ENCODE measurements at places on chromosomes 5 and 9.

DNA sequence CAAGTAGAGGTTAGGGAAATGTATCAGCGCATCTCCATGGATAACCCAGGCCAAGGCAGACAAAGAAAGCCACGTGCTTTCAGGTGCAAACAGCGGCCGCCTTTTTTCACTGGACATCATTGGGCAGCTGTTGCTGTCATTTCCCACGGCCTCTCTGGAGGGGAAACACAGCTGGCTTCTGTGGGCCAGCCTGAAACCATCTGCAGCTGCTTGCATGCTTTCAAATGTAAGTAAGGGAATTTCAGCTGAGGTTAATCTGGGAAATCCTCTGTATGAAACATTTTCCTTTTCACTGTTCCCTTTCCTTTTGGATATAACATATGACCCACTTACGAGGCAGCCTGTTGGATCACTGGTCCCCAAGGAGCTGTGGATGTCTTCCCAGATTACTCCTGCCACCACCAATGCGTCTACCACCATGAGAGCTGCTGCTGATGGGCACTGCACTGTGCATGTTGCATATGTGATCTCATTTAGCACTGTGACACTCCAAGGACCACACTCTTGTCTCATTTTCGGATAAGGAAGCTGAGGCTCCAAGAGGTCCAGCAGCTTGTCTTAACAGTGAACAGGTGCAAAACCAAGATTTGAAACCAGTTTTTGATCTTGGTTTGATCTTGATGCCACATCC lies 106.3 kb downstream of the C9orf152 start:
- no peak for DNase-seq

DNA sequence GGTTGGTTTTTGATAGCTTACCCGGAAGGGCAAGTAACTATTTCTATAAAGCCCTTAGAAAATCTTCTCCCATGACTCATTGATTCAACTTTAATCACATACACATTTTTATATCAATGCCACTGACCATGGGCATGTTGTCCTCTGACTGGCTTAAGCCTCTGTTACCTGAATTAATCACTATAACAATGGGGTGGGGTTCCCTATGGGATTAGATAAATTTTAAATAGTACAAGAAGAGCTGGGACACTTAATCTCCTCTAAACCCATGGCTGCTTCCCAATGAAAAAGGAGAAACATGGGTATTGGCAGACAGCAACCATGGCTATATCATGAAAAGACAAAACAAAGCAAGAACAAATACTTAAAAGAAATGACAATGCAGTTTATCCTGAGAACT lies 636.2 kb downstream of the BRINP1 start:
- DNase-seq = no peak

DNA sequence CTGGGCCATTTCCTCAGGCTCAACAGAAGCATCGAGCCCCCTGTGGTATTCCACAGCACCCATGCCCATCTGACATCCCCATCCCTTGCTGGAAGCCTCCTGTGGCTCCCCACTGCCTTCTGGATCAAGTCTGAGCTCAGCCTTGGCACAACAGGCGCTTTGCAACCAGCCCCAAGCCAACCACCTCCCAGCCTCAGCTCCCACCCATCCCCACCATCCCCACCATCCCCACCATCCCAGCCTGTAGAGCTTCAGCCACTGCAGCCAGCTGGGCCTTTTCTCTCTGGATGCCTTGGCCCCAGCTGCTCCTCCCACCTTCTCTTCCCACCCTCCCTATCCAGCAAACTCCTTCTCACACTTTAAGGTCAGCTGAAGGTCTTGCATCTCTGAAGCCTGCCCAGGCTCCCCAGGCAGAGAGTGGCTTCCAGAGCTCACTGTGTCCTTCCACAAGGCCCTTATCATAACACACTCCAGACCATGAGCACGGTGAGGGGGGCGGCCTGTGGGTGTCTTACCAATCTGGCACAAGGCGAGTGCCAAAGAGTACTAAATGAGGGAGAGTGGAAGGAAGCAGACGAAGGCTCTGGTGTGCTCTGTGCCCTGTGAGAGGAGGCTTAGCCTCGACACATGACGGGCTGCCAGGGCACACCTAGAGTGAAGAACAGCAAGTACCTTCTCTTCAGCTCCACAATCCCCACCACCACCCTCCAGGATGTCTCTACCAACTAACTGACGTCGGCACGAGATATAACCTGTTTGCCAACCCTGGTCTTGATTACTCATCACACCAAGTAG lies 6.5 kb downstream of the HIGD2A start:
- DNase-seq = no peak

GRCh38 chr9:8762479-8763085 lies 963.0 kb upstream of the DMAC1 start:
- no peak for DNase-seq

DNA sequence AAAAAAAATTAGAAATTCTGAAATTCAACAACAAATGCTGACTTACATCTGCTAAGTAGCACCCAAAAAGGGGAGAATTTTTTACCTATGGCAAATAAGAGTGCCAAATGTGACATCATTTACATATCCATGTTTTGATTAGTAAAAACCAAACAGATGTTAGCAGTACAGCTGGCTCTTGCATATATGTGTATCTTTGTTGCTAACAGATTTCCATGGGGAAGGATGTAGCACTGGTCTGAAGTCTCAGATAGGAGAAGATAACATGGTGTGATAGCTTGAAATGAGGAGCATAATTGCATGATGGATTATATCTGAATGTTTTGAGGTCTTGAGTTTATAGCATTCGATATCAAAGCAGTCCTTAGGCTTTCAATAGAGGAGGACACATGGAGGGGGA lies 17.5 kb downstream of the PIK3R1 start:
- no peak for DNase-seq

- DNase-seq = no peak
Observed at GRCh38 chr5:52856564-52856963, 68.8 kb downstream of the ITGA1 start.

GRCh38 chr5:150700246-150700593 lies 642 bp downstream of the RBM22 start:
- DNase-seq = no peak

- DNase-seq = no peak
Observed at GRCh38 chr5:55429613-55430253, 105.0 kb downstream of the PLPP1 start.

- DNase-seq = no peak
Observed at GRCh38 chr9:114098021-114098935, 814 bp downstream of the KIF12 start.

DNA sequence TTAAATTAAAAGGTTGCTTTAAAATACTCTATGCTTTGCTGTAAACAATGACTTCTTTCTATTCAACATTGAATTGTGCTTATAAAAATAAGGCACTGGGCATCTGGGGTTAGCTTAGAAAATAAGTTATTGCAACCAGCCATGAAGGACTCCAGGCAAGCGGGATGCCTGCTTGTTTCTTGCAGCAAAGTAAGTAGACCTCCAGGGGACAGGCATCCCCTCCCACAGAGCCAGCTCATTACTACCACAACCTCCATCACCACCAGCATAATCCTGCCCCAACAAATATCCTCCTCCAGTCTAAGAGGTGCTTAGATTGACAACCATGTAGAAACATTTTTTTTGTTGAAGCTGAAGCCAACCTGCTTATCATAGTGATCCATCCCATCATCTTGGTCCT lies 190.4 kb downstream of the TARS1 start:
- DNase-seq = no peak

DNA sequence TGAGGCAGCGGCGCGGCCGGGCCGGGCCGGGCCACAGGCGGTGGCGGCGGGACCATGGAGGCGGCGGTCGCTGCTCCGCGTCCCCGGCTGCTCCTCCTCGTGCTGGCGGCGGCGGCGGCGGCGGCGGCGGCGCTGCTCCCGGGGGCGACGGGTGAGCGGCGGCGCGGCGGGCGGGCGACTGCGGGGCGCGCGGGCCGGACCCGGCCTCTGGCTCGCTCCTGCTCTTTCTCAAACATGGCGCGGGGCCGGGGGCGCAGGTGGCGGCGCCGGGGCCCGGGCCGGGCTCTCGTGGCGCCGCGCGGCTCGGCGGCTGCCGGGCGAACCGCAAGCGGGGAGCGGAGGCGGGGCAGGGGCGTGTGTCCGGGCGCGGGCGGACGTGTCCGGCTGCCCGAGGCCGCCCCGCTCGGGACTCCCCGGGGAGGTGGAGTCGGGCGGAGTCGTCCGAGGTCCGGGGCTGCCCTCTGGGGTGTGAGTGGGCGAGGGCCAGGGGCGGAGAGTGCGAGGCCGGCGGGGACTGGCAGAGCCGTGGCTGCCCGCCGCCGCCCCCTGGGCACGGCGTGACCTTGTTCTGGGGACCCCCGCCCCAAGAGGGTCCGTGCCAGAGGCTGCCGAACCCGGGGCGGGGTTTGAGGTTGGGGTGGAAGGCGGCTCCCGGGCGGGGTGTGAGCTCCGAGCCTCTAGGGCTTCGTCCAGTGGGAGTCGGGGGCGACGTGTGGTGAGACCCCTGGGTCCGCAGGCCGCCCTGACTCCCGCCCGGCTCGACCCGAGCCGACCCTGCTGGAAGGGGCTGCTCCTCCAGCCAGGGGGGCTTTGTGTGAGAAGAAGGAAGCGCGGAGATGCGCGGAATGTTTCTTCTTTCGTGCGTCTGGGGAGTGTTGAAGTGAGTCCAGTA lies 485 bp downstream of the TGFBR1 start:
- peak; percentile 43 for DNase-seq

GRCh38 chr5:133783481-133783880 lies 171.1 kb upstream of the FSTL4 start:
- no peak for DNase-seq

- DNase-seq = peak; percentile 30
Observed at GRCh38 chr9:36991516-36992134, 42.4 kb downstream of the PAX5 start.

- DNase-seq = no peak
Observed at GRCh38 chr5:74892921-74893320, 26.7 kb upstream of the FAM169A start.

GRCh38 chr9:16710888-16711287 lies 159.6 kb downstream of the BNC2 start:
- no peak for DNase-seq

- DNase-seq = no peak
Observed at GRCh38 chr5:4651806-4652565, 488.1 kb upstream of the ADAMTS16 start.

GRCh38 chr9:71647094-71647591 lies 121.2 kb downstream of the CEMIP2 start:
- no peak for DNase-seq

DNA sequence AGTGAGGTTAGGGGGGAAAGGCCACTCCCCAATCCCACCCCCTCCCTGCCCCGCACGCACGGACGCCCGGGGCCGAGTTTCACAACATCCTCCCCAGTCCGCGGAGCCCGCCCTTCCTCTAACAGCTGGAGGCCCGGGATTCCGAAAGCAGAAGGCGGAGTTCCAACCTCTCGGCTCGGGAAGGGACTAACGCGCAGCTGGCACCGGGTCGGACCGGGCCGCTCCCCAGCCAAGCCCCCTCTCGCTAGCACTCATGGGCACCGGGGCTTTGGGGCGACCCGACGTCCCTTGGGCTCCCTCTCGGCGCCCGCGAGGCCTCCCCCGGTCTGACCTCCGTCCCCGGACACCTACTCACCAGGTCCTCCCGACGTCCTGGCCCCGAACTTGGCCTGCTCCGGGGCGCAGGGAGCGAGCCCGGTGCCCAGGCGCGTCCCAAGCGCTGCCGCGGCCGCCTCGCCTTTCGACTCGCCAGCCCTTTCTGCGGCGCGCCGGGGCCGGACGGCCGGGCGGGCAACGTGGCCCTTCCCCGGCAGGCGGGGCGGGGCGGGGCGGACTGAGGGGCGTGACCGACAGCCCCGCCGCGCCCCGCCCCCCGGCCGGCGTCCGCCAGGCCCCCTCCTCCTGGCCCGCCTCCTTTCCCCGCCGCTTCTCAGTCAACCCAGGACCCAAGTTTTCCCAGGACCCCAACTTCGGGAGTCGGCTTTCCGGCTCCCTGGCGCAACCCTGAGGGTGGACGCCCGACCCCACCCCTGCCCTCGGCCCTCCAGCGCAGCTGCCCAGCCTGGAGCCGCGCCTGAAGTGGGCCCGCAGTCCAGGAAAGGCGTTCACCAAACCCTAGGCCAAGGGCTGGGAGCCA lies at the start of gene MGAT1:
MGAT1 (minus strand) TSS at position 482 of the 856 bp plus-strand sequence. CDS start 9,835 bp downstream, outside the sequence.
- DNase-seq = peak; percentile 77

- DNase-seq = no peak
Observed at GRCh38 chr5:170315154-170315553, 17.6 kb upstream of the LCP2 start.
